ENCODE measurements at places on chromosomes 6 and 20. TPM values are rescaled to one million over a fixed set of nuclear protein-coding genes. Genes with fewer than 3 reads are reported as not detected.

PTP4A1 gene
- total RNA-seq: 80.0 TPM

BPIFB3 gene
- not detected for total RNA-seq

CFAP61 gene
- total RNA-seq: not detected

- DNase-seq: no peak
These were observed 2.4 kb upstream of the RTF2 start for GRCh38 chr20:56465997-56466396.

- DNase-seq: no peak
These were observed 670.8 kb downstream of the PRKN start for GRCh38 chr6:162056745-162057144.
